Activated T-cell treated with anti-CD3 and anti-CD28 coated beads for 1 hour (primary cell): ENCODE measurements at places on chromosomes 5 and 9.

DNA sequence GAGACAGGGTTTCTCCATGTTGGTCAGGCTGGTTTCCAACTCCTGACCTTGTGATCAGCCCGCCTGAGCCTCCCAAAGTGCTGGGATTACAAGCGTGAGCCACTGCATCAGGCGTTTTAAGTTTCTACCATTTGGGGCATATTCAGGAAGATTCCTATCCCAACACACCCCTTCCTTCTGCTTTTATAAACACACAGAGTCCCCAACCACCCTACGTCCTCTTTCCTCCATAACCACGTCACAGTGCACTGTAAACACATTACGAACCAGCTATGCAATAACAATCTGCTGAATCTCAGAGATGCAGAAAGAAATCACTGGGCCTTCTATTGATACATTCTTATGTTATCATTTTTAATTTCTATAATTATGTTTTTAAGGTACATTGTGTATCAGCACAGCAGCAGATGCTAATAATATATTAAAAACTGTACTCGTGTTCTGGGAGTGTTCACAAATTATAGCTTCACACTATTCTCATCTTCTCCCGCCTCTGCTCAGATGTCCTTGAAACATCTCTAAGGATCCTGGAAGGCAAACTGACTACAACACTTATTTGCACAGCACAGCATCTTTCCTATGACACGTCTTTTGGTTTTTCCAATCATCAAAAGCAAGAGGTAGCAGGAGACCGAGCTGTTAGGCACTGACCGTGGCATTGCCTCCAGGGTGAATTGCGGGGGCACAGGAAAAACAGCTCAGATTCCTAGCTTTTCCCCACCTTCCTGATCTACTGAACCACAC, 60.2 kb downstream of the KCNIP1 start:
- DNase-seq, result no peak

- no peak for DNase-seq
These were observed 69.4 kb upstream of the NFIB start for GRCh38 chr9:14383294-14383693.

GRCh38 chr9:6557883-6558616, 87.5 kb downstream of the GLDC start:
- no peak for DNase-seq

DNA sequence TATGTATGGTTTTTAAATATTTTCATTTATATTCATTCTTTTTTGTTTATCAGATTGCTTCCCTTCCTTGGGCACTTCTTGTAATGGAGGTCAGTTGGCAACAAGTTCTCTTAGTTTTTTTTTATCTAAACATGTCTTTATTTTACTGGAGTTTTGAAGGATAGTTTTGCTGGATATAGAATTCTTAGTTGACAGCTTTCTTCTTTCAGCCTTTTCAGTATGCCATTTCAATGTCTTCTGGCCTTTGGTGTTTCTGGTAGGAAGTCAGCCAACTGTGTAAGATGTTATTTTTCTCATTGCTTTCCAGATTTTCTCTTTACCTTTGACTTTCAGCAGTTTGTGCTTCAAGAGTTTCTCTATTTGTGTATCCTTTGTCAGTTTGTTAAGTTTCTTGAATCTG, 14.2 kb downstream of the SLC12A2 start:
- DNase-seq, result no peak

- no peak for DNase-seq
These were observed 31.0 kb downstream of the CSF2 start for GRCh38 chr5:132104556-132104955.

DNA sequence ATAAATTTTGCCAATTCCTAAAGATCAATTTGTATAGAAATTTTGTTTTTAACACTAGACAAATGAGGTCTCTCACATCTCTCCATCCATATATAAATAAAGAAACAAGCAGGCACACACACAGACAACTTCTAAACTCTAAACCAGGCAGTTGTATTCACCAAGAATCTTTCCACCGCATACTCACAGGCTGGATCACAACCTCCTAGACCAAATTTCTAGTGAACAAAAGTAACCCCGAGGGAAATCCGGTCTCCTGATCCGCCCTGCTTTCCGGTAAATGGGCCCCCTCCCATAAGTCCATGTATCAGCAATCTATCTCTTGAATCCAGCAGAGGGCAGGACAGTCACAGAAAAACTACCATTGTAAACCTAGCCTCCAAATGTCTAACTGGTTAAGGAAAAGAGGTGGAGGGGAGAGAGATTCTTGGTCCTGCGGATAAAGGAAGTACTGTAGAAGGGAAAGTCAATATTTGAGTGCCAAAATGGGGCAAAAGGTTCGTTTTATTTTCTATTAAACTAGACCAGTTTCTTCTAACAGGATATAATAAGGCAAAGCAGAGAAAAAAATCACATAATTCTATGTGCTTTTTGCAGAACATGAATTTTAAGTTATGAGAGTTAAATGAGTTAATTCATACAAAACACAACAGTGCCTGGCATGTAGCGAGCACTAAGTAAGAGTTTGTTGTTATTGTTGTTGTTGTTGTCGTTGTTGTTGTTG, 4.8 kb upstream of the SMU1 start:
- DNase-seq, result peak; percentile 26

DNA sequence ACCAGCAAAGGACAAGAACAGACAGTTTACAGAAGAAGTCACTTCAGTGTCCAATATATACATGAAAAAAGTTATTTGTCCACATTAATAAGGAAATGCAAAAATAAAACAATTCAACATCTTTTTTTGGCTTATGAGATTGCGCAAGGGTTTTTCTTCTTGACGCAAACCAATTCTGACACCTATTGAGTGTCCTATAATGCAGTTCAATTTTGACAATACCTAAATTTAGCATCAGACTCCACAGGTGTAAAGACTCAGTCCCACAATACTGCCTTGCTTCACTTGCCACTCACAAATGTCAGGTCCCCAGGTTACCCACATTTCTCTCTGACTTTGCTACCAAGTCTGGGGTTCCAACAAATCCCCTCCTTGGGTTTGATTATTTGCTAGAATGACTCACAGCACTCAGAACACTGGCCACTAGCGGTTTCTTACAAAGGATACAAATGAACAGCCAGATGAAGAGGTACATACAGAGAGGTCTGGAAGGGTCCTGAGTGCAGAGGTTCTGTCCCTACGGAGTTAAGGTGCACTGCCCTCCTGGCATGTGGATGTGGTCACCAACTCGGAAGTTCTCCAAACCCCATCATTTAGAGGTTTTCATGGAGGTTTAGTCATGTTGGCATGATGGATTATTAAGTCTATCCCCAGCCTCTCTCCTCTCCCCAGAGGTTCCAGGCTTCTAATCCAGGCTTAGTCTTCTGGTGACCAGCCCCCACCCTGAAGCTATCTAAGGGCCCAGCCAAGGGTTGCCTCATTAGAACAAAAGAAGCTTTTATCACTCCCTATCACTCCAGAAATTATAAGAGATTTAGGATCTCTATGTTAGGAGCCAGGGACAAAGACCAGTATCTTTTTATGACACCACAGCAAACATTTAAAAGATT, 27.0 kb upstream of the SLC22A5 start:
- no peak for DNase-seq
